ENCODE measurements at places on chromosomes 11 and 22.

DNA sequence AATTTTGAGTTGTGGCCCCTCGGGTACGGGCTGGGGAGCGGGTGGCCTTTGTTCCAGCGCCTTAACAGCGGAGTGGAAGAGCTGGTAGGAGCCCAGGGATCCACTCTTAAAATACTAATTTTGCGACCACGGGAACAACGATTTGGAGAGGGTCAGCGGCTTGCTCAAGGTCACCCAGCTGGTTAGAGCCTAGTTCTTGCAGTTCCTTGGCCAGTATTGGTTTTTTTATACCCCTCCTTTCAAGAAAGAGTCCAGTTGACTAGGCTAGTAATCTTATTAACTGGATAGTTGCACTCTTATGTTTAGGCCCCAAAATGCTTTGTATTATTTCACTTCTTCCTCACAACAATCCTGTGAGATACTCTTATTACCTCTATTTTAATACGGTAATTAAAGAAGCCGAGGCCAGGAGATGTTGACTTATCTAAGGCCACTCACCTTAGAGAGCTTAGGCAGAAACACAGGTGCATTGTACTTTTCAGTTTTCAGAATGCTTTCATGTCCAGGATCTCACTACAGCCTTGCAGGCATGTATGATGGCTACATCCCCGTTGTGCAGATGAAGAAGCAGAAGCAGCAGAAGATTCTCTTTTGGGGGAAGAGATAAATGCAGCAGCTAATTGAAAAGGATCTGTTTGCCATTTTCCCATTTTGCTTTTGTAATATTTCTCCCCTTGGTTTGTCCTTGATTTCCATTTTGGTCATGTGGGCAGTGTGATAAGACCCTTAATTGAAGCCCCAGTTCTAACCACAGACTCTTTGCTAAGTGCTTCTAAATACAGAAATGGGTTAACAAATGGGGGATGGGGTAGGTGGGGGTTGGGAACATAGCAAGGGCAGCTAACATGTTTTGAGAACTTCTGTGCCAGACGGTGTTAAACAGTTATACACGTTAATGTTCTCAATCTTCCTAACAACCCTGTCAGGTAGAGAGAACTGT lies 1.4 kb downstream of the SREBF2 start:
- no peak for DNase-seq

DNA sequence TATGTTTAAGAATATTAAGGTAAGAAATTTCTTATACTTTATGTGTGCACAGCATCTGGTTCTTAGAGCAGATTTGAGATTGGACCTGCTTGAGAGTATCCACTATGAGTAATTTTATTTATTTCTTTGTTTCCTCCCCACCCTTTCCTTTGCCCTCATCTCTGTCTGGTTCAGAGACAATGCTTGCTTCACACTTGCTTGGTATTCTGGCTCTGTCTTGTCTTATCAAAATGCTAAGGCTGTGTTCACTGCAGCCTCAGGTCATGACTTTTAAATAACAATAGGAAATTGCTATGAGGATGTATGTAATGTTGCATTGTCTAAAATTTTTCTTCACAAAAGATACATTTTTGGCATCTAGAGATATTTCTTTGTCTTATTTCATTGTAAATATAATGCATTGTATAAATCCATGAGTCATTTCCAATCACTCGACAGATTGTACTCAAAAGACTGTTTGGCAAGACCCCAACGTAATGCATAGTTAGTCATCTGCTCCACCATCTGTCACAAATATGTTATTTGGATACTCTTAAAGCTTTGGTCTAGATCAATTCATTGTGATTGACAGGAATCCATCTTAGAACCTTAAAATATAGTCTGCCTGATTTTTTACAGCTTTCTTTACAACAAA lies 395.7 kb downstream of the AASDHPPT start:
- no peak for DNase-seq

GRCh38 chr22:19180740-19181410 lies 2.3 kb upstream of the SLC25A1 start:
- no peak for DNase-seq

DNA sequence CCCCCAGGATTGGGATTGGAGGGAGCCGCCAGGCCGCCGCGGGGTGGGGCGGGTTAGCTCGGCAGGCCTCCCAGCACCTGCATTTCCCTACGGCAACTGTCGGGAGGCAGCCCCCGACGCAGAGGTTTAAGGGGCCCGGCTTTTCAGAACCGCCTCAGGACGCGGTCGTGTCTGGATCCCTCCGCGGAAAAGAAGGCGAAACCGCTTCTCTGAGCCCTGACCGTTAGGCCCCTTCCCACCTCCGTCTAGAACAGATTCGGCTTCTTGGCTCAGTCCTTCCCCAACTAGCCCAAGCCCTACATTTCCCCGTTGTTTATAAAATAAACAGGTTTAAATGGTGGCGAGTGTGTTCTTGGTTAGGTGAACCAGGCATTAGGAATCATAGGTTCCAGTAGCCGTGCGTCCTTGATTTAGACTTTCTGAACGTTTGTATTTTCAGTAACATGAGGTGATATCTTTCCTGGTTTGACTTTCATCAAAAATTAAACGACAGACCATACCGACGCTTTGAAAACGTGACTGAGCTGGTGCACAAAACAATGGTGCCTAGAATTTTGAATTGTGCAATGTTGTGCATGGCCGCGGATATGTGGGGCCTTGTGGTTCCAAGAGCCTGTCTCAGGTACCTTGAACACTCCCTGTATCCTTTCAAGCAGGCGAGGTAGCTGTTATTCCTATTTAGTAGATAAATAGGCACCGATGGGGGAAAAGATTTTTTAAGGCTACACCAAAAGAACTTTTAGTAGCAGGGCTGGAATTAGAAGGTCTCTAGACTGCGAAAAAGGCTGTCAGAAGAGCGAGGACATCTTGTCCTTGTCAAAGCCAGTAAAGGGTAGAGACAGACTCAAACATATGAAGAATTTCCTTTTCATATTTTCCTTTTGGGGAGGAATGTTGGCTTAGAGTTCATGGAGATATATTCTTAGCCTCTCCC lies 1.2 kb upstream of the HSPA8 start:
- peak; percentile 85 for DNase-seq
